ENCODE measurements at places on chromosomes 6 and 20.

DNA sequence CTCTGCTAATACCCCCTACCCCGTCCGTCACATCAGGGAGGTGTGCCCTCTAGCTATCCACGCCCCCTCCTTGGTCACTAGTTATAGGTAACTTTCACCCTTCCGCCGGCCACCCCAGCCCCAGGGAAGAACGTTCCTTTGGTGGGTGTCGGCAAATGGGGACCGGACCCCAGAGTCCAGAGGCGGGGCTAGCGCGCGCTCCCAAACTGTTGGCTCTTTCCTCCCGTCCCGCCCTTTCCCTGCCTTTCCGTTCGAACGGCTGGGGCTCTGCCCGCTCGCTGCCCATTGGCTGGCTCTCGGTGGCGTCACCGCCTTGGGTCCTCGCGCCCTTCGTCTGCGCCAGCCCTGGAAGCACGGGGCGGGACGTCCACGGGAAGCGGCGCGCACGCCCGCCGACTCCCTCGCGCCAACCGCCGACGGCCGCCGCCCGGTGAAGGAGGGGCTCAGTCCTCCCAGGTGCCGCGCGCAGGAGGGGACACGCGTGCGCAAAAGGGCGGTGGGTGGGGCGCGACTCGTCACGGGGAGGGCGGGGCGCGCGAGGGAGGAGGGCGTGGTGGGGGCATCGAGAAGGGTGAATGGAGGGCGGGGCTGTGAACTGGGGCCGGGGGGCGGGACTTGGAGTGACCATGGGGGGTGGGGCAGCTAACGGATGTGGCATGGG, 634 bp upstream of the PHF1 start:
- peak; percentile 97 for DNase-seq

DNA sequence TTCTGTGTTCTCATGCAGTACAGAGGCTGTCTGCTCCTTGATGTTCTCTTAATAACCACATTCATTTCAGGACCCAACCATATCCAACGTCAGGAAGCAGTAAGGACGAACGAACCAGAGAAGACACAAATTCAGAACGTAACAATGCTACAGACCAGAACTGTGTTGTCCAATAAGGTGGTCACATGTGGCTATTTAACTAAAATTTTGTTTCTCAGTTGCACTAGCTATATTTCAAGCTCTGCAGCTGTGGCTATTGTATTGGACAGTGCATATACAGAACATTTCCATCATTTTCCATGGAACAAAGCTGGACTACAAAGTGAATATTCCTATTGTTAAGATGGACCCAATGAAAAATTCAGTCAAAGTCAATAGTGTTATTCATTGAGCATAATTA, 27.0 kb downstream of the MAP7 start:
- no peak for DNase-seq

- no peak for DNase-seq
These were observed 17.3 kb downstream of the GGTLC1 start for GRCh38 chr20:23971310-23971709.

GRCh38 chr20:33423141-33423834, 20.3 kb downstream of the SNTA1 start:
- no peak for DNase-seq

DNA sequence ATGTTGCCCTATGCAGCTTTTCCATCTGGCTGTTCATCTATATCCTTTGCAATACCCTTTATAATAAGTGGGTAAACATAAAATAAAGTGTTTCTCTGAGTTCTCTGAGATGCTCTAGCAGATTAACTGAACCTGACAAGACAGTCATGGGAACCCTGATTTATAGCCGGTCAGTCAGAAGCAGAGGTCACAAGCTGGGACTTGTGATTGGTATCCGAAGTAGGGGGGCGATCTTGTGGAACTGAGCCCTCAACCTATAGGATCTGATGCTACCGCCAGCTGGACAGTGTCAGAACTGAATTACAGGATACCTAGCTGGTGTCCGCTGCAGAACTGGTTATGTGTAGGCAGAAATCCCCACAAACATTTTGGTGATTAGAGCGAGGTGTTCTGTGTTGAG, 39.0 kb downstream of the SLC17A5 start:
- DNase-seq = no peak

DNA sequence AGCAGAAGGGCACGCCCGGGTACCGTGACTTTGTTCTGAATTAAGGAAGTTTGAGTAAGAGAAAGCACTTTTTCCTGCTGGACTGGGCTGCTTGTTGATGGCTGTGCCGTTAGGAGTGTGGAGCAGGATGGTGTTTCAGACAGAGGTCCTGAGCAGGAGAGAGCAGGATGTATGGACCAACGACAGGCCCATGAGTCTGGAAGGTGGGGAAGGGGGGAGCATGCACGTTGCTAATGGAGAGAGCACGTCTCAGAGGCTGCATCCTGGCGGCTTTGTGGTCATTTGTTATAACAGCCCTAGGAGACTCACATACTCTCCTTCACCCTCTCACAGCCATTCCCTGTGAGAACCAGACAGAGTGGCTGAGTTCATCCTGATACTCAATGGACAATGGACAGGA, 56.8 kb downstream of the PHACTR3 start:
- no peak for DNase-seq

DNA sequence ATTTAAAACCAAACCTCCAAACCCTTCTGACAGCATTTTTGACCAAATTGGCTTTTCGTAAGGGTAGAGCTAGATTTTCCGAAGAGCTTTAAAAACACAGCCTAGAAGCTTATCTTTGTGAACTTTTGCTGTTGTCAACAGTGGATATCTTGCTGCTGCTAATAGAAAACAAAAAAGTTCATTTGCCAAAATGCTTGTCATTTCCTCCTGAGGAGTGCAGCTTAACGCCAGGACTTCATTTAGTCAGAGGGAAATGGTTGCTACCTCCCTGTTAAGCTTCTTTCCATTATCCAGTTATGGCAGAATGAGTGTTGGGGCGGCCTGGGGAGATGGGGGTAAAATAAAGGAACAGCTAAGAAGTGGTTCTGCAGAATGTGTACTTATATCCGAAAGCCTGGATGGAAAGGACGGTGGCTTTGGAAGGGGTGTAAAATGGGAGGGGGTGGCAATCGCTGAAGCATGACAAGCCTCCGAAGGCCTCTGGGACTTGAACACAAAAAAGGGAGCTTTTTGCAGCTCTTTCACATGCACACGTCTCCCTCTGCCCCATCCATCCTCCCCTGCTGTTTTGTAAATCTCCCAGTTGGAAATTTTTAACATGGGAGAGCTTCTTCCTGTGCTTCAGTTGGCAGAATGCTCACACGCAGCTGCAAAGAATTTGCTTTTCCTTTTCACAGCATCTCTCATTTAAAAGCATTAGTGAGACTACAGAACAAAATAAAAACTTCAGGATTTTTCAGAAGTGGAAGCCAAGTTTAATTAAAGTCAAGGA, 22.5 kb downstream of the JARID2 start:
- no peak for DNase-seq

DNA sequence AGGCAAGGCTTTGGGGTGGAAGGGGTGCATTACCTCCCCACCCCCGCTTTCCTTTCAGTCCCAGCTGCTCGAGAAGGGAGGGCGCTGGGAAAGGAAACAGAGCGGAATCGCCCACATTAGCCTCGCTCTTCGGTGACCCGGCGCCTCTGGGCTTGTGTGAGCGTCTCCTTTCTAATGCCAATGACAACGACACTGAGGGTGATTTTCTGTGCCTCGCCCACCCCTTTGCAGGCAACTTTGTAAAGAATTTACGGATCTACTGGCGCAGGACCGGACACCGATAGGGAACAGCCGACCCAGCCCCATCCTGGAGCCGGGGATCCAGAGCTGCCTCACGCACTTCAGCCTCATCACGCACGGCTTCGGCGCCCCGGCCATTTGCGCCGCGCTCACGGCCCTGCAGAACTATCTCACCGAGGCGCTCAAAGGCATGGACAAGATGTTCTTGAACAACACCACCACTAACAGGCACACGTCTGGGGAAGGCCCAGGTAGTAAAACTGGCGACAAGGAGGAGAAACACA, 24.3 kb downstream of the TFAP2B start:
- DNase-seq = no peak

- DNase-seq = no peak
These were observed 4.5 kb upstream of the TNFAIP3 start for GRCh38 chr6:137862419-137863090.

DNA sequence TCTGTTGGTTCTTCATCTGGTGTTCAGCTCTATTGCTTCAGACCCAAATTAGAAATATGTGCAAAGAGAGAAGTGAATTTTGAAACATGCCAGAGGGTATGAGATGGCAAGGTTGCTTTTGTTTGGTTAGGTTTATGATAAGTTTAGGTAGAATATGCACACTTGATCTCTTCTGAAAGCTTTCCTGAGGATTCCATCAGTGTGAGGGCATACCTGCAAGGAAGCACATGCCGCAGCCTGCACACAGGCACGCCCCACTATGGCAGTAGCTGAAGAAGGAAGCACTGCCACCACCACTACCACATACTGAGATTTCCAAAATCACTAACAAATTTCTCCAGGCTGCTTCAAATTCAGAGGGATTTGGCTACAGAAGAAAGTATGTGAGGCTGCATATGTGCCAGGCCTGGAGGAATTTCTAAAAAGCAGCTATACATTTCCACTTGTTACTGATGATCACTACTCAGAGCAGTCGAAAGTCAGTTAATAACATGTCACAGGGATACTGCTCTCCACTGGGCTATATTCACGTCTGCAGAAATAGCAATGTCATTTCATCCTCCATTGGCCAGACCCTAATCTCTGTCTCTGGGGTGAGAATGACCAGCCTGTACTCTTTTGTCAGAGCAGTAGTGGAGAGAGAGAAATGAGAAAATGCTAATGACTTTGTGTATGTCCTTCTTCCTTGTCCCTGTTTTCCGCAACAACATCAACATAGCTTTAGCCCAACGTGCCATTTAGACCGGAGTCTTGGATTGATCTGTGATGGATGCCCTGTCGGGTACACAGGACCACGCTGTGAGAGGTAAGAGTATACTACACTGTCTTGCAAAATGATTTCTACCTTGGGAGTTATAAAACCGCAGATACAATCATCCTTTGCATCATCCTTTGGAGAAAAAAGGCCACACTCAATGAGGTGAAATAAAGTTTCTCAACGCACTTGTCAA, 396.7 kb downstream of the LAMA2 start:
- no peak for DNase-seq

- DNase-seq = no peak
These were observed 22.6 kb upstream of the RUNX2 start for GRCh38 chr6:45305546-45305945.

DNA sequence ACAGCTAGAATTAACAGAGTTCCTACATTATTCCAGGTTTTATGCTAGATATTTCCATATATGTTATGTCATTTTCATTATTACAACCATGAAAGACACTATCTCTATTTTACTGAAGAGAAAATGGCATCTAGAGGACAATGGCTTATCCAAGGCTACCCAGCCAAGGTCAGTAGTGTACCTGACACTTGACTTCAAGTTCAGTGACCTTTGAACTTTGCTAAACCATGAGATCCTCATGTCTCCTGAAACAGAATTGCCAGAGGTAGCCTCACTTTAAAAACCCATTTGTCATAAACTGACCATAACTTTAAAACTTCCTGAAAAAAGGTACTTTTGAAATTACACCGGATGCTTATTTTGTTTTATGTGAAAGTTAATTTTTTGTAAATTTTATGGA, 14.4 kb downstream of the NAPB start:
- DNase-seq = no peak

- no peak for DNase-seq
These were observed 2.5 kb downstream of the LY6G6D start for GRCh38 chr6:31717499-31718222.

DNA sequence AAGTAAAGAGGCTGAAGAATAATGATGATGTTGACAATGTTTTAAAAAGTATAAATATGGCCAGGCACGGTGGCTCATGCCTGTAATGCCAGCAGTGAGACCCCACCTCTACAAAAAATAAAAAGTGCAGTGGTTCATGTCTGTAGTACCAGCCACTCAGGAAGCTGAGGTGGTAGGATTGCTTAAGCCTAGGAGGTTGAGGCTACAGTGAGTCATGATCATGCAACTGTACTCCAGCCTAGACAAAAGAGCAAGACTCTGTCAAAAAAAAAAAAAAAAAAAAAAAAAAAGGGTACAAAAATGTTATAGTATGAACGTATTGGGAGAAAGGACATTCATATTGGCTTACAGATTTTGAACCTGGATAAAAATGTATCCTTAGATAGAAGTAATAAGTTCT, 543.1 kb upstream of the IRAK1BP1 start:
- no peak for DNase-seq

DNA sequence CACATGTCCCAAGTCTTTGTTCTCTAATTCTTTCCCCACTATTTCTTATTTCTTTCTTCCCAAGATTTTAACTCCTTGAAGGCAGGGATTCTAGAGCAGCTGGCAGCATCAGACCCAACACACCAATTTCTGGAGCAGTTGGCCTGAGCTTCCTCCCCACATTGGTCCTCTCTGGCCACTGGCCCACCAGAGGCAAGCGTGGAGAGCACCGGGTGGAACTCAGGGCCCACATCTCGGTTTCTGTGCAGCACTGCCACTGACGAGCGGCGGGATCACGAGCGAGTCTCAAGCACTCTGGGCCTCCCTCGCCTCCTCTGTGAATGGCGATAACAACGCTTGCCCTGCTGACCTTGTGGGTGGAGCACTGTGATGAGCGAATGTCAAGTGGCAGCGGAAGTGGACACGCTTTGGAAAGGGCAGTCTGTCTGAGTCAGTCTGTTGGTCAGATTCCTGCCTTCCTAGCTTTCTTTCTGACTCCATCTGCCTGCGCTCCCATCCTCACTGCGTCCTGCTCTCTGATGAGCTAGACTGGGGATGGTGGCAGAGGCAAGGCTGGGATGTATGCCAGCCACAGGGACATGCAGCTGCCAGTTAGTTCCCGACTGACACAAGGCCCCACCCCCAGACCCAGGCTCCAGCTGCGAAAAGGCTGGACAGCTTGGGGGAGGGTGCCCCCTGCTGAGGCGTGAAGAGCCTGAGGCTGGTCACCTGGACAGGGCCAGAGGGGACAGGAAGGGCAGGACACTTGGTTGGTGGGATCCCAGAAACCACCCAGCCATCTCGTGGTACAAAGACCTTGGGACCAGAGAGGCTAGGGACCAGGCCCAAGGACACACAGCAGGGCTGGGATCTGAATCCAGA, 4.5 kb upstream of the SPDEF start:
- DNase-seq = no peak

DNA sequence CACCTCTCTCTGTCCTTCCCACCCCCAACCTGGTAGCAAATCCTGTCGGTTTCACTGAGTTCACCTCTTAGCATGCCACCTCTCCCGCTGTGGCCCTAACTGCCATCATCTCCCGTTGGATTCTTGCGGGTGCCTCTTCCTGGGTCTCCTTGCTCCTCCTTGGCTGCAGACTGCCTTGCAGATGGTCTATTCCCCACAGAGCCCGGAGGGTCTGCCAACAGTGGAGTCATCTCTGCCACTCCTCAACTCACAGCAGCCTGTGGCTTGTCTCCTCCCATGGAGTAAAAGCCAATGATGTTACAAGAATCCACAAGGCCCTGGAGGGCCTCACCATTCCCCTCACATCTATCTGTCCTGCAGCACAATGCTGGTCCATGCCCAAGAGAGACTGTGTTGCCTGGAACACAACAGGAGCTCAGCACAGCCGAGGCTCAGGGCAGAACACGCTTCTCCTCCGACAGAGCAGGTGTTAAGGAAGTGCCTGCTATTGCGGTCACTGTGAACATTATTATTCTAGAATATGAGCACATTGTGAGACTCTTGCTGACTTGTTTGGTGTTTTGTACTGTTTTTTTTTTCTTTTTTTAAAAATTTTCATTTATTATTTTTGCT, 241.8 kb upstream of the SULF2 start:
- DNase-seq = no peak
